Fibroblast of mammary gland (primary cell): ENCODE measurements at places on chromosomes 7 and 10.

- no peak for DNase-seq
Observed at GRCh38 chr10:9238041-9238440, 1183.6 kb downstream of the GATA3 start.

DNA sequence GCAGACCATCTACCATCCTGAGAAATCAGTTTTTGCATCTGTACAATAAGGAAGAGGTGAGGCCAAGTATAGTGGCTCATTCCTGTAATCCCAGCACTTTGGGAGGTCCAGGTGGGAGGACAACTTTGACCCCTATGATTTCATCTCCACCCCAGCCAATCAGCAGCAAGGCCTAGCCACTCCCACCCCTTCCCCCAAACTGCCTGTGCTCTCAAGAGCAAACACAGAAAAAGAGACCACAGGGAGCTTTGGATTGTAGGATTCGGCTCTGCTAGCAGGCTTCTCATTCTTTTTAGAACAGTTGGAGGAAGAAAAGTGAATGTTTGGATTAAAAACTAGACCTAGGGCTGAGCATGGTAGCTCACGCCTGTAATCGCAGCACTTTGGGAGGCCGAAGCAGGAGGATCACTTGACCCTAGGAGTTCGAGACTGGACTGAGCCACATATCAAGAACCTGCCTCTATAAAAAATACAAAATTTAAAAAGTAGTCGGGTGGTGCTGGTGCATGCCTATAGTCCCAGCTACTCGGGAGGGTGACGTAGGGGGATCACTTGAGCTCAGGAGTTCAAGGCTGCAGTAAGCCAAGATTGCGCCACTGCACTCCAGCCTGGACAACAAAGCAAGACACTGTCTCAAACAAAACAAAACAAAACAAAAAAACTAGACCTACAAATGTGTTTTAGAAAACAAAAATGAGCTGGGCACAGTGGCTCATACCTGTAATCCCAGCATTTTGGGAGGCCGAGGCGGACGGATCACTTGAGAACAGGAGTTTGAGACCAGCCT, 25.1 kb upstream of the PROSER2 start:
- no peak for DNase-seq

GRCh38 chr7:103888603-103889153, 100.8 kb downstream of the RELN start:
- no peak for DNase-seq

GRCh38 chr7:126150278-126150958, 1102.3 kb downstream of the GRM8 start:
- no peak for DNase-seq

- DNase-seq, result peak; percentile 15
Observed at GRCh38 chr10:17240616-17241015, 12.6 kb downstream of the VIM start.

DNA sequence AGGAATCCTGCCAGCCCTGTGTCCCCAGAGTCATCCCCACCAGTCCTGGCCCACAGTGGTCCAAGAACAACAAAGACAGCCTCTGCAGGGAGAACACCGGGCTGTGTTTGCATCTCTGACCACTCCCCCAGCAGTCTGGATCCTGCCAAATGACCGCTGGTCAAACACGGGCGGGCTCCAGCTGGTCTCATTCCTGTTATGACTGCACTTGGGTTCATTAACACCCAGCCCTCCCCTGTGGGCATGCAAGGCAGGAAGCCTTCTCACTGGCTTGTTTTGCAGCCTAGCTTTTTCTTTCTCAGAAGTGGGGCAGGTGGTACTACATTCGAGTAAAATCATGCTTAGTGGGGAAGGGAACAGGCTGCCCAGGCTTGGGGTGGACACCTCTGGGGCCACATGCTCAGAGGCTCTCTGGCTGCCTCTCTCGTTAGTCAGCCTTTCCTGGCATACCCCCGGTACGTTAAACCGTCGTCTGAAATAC, 190.0 kb downstream of the PLXNA4 start:
- no peak for DNase-seq

- DNase-seq, result peak; percentile 29
Observed at GRCh38 chr7:98400542-98401340, at the start of gene BAIAP2L1. BAIAP2L1 (minus strand) TSS chr7:98401090; CDS start chr7:98400852, 238 bp downstream.

DNA sequence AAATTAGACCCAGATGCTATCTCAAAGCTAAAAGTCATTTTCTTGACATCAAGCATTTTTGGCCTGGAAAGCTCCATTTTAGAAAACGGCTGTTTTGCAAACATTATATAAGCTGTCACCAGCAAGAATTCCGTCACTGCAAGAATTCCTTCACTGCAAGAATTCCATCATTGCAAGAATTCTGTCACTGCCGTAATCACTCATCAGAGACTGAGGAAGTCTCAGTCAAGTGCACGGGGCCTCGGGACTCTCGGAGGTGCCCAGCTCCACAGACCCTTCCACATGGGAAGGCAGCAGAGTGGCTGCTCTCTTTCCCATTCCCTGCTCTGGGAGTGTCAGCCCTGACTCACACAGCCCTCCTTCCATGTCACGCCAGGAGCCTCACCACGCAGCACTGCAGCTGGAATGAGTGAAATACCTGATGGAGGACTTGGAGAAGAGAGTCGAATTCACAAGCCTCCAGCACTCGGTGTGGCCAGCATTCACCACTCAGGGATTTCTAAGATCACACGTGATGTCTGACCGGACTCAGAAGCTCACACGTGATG, 168.3 kb downstream of the PTPRN2 start:
- DNase-seq, result no peak

DNA sequence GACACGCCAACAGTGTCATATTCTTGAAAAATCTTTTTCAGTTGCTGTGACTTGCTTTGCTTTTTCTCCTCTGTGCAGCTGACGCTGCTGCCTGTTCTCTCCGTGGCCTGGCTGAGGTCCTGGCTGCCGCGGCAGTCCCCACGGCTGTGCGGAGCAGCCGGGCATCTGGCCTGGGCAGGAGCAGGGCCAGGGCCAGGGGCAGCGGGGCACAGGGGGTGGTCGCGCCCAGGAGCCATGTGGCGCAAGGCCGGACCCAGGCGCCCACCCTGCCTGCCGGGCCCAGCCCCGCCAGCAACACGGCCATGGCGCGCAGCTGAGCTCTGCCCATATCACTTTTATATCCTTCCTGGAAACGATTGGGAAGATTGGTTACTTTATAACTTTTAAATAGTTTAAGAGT, 109.4 kb upstream of the ACBD5 start:
- DNase-seq, result no peak

DNA sequence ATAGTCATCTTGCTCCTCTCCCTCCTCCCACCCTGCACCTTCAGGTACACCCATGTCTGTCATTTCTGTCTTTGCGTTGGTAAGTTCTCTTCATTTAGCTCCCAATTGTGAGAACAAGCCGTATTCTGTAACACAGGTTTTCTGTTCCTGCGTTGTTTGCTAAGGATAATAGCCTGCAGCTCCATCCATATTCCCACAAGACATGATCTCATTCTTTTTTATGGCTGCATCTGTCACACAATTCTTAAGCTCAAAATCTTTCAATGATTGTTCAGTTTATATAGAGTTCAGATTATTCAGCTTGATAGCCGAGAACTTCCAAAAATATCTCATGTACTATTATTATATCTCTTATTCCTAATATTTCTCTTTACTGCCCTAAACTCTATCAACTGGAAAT, 16.0 kb upstream of the TMEM168 start:
- no peak for DNase-seq

- DNase-seq, result no peak
Observed at GRCh38 chr7:50618281-50618680, 53.1 kb upstream of the DDC start.

DNA sequence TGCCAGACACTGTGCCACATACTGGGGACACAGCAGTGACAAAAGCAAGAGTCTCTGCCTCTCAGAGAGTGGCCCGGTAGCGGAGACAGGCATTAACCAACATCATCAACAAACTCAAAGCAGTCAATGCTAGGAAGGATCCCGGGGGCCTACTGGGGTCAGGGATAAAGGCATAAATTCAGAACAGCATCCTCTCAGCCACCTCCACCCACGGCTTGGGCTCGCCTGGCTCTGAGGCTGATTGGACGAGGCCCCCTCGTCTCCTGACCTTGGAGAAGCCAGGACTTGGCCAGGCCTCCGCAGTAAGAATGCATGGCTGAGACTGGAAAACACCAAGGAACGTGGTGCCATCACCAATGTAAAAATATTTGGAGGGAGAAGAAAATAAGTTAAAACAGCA, 102.1 kb downstream of the ARHGAP22 start:
- DNase-seq, result no peak

GRCh38 chr10:22027364-22028238, 24.1 kb upstream of the DNAJC1 start:
- DNase-seq, result no peak

GRCh38 chr10:22022257-22023032, 18.9 kb upstream of the DNAJC1 start:
- peak; percentile 37 for DNase-seq

DNA sequence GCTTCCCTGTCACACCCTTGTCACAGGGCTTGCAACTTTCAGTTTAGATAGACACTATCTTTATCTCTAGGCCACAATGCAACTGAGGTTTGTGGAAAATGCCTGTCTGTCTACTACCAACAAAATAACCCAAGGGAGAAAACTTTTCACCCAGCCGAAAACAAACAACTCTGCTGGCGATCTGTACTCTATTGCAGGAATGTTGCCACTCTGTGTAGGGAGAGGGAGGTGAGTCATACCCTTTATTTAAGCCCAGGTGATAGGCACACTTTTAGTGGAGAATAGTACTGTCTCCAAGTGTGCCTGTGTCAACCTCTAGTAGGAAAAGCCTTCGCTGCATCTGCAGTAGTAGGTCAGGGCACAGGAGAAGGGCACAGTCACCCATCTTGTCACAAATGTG, 108.3 kb downstream of the SLC25A40 start:
- no peak for DNase-seq

- DNase-seq, result no peak
Observed at GRCh38 chr10:132593900-132594876, 56.6 kb downstream of the INPP5A start.

DNA sequence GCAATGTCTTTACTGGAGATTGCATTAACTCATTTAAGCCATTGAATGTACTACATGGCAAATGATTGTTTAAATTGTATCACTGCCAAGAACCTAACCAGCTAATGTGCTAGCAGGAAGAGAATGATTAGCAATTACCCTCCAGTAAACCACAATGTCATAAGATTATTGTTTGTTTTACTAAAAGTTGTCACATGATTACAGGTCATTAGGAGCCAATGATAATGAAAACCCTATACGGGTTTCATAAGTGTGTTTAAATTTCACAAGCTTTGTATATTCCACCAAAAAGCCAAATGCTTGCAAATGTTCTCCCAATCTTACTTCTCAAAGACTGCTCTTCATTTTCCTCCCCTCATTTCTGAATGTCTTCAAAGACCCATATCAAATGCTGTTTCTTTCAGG, 76.5 kb upstream of the PPP1R3C start:
- DNase-seq, result peak; percentile 64

- no peak for DNase-seq
Observed at GRCh38 chr7:68576366-68576765, 1021.9 kb upstream of the AUTS2 start.

DNA sequence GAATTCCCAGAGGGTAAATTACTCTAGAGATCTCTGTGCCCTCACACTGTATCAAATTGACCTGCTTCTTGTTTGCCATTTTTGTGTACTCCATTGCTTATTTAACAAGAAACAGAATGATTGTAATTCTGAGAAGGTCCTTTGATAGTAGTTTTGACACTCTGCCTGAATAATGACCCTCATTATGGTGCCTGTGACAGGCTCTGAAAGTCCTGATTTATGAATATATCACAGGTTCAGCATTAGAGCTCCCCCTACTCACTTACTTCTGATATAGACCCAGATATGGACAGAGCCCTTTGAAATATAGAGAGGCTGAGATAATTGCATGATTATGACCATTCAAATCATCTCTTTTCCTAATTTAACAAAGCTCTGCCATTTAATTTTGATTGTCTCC, 465.2 kb downstream of the MDFIC start:
- DNase-seq, result no peak

DNA sequence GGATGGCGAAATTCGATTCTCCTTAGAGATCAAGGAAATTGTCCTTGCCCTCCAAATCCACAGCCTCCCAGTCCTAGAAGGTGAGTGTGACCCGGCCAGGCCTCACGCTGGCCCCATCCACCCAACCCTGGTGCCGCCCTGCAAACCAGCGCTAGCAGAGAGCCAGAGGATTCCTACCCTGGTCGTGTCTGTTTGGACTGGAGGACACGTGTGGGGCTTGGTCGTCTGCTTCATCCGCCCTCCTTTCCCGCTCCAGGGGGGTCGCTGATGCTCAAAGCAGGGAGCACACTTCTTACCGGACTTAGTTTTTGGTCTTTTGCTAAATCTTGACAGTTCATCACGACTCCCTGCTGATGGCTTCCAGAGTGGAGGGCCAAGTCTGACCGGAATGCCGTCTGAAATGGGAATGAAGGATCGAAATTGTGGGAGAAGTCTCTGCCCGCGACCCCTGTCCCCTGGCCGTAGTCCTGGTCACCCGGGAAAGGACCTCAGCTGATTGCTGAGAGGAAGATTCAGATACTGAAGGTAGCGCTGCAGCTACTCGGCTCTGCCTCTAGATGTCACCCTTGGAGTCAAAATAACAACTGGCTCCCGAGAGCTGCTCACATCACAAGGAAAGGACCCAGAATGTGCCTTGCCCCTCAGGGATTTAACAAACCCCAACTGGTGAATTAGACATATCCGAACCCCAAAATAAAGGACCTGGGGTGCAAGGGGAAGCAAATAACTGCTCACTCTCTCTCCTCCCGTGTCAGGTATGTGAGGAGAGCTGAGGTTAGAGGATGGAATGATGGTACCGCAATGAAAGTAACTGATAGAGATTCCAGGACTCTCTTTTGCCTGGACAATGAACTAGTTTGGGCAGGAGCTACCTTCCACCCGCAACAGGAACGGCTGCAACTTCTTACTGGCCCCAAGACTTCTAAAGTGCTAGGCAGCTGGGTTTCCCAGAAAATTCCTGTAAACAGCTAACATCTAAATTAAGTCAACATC, 23.5 kb upstream of the ORC5 start:
- DNase-seq, result peak; percentile 64

GRCh38 chr10:109893386-109893785, 29.9 kb downstream of the XPNPEP1 start:
- no peak for DNase-seq

DNA sequence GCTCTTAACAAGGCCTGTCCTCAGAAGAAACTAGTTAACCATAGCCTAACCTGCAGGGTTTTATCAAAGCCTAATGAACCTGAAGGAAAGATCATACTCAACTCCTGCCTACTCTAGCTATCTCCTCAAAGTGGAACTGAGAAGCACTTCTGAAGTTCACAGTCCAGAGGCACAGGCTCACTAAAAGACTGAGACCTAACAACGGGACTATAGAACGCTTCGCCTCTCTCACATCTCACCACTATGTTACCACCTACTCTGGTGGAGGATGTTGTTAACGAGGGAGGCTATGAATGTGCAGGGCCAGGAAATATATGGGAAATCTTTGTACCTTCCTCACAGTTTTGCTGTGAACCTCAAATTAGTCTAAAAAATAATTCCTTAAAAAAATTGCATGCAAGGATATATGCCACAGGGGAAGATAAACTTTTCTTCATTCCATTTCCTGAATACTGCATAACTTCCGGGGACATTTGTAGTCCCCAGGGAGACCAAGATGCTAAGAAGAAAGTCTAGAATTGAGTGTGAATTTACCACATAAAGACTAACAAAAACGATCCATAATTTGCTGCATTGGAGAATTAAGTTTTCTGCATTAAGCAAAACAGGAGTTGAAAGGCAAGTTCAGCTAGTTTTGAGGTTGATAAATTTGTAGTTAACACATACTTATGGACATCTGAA, 21.6 kb downstream of the LIPJ start:
- DNase-seq, result no peak
